ENCODE measurements at places on chromosomes 6 and 20. TPM values are rescaled to one million over a fixed set of nuclear protein-coding genes. Genes with fewer than 3 reads are reported as not detected.

- peak; percentile 59 for DNase-seq
These were observed 1.1 kb downstream of the CEBPB start for GRCh38 chr20:50191544-50192363.

DNA sequence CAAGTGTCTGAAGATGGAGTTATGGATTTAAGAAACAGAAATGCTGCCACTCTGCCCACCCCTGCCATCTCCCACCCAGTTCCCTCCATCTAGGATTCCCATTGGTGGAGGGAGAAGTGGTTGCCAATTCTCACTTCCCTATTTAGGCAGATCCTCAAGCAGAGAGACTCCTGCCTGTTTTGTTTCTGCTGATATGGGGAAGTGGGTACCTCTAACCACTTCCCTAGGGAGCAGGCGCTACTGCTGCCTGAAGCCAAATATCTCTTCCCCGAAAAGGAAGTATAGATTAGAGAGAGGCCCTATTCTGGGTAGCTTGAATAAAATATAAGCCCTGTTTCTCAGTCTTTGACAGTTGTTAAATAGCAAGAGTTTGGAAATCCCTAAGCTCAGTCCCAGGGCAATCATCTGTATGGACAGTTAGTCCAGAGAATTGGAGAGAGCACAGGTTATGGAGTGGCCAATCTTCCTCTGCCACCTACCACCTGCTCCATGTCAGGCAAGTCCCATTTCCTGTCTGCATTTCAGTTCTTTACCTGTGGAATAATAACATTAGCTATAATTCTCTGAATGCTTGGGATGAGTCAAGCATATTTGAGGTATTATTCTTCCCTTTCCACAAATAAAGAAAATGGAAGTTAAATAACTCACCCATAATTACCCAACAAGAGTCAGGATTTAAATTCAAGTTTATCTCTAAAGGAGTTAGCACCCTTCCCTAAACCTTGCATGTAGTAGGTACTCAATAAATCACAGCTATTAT, 2.6 kb upstream of the ADGB start:
- no peak for DNase-seq

- peak; percentile 66 for DNase-seq
These were observed 1.5 kb downstream of the VARS2 start for GRCh38 chr6:30915591-30915946.

The FOXC1 gene
- 2.1 TPM for polyA plus RNA-seq

The TPD52L1 gene
- polyA plus RNA-seq: 51.9 TPM

DNA sequence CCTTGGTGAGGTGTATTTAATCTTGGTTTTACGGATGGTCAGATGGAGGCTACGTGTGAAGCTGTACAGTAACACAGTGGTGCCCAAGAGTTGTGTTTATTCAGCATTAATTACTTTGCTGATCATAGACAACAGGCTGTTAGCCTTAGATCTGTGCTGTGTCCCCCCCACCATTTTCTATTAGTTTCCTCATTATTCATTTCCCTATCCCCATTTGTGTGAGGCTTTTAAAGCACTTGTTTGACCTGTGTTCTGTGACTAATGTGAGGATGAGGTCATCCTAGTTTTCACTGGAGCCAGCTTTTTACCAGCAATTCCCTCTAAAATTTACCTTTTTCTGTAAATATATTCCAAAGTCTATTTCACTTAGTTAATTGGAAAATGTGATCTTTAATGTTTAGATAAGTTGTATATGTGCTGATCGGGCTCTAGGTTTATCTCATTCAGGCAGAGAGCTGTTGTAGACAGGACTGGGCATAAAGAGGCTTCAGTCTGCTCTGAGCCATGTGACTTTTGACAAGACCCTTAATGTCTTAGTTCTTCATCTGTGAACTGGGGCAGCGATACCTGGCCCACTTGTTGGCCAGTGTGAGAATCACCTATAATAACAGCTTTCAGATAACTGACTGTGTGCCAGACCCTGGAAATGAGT, 8.4 kb downstream of the MAPRE1 start:
- no peak for DNase-seq

- DNase-seq: no peak
These were observed 359.1 kb downstream of the QKI start for GRCh38 chr6:163773646-163774045.

- DNase-seq: no peak
These were observed 975.1 kb downstream of the TFAP2A start for GRCh38 chr6:9439621-9440330.

The TAAR6 gene
- not detected for polyA plus RNA-seq

GRCh38 chr6:158411998-158412397, 99.7 kb downstream of the TULP4 start:
- no peak for DNase-seq

The CALHM5 gene
- polyA plus RNA-seq: 2.2 TPM

The GJA10 gene
- not detected for polyA plus RNA-seq

- DNase-seq: no peak
These were observed 379.5 kb upstream of the SULF2 start for GRCh38 chr20:48164566-48165400.

GRCh38 chr6:26332408-26332807, 32.6 kb upstream of the BTN3A2 start:
- DNase-seq: no peak

DNA sequence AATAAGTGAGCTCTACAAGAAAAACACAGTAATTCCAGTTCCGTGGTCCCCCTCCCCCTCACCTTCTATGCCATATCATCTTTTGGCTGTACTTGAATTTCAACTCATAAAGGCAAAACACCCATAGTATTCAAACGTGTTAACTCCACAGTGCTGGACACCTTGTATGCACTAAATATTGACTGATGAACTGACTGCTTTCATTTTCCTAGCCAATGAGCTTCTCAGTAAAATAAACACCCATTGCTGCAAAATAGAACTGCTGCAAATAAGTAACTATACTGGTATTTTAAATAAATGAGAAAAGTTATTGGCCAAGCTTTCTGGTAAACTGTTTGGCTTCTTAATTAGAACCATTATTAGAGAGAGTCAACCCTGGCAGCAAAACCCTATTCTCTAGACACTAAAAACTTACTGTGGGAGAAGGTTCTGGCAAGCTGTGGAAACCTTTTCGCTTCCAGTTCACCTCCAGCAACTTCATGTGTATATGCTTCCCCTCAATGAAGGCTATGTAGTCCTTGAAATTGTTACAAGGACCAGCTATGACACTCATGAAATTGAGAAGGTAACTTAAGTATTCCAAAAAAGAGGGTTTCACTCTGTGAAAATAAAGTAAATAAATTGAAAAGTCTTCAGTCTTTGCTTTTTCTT, 86.0 kb downstream of the MBOAT1 start:
- DNase-seq: no peak

- no peak for DNase-seq
These were observed 311.4 kb downstream of the HACE1 start for GRCh38 chr6:104548297-104548696.

DNA sequence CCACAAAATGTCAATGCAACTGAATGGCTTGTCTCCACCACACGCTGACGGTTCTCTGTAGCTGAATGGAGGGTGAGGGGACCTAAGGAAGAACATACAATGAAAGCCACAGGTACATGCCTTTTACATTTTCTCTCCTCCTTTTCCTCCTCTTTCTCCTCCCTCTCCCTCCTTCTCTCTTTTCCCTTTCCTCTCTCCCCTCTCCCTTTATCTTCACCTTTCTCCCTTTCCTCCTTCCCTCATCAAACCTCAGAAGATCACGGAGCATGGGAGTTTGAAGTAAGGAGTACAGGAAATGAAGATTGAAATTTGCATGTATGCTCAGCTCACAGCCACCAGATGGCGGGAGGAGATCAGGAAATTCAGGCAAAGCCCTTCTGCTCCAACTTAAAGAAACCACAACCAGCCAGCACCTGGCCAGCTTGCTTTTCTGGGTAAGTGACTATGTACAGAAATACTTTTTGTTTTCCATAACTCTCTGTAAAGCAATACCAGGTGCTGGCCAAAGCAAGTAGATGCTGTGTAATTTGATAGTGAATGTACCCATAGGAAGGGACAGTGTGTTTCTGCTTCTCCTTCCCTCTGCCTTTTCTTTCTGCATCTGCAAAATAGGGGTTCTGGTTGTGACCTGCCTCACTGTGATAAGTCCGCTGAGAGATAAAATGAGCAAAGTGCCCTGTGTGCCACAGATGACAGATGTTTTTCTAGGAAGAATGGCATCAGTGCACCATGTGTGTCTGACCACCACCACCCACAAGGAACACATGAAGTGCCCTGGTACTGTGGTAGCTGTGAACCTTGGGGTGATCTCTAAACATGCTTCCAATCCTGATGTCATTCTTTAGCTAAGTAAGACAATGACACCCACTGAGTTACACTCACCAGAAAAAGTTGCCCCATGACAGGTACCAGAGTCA, 18.6 kb upstream of the FOXO3 start:
- peak; percentile 84 for DNase-seq

GRCh38 chr6:134741200-134741536, 208.7 kb downstream of the ALDH8A1 start:
- no peak for DNase-seq

GRCh38 chr6:29519291-29520010, 31.7 kb upstream of the MAS1L start:
- no peak for DNase-seq

- DNase-seq: no peak
These were observed 833 bp downstream of the RAB5IF start for GRCh38 chr20:36606158-36607066.

GRCh38 chr6:25874822-25875562, 949 bp upstream of the SLC17A3 start:
- DNase-seq: no peak

DNA sequence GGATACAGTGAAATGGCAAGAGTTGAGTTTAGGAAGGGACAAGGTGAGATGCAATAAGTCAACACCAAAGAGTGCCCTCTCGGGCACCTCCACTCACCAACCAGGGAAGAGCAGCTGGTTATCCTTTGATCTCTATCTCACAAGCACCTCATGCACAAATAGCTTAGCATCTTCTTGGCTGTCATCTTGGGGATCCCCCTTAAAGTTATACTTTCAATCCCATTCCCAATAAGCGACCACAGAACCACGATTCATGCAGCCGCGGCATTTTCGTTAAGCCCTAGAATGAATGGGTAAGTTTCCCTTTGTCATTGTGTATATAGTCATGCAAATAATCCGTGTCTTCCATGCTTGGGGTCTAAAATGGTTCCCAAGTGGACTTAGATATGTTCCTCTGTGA, 73.5 kb downstream of the ADTRP start:
- no peak for DNase-seq

The OR12D3 gene
- not detected for polyA plus RNA-seq

DNA sequence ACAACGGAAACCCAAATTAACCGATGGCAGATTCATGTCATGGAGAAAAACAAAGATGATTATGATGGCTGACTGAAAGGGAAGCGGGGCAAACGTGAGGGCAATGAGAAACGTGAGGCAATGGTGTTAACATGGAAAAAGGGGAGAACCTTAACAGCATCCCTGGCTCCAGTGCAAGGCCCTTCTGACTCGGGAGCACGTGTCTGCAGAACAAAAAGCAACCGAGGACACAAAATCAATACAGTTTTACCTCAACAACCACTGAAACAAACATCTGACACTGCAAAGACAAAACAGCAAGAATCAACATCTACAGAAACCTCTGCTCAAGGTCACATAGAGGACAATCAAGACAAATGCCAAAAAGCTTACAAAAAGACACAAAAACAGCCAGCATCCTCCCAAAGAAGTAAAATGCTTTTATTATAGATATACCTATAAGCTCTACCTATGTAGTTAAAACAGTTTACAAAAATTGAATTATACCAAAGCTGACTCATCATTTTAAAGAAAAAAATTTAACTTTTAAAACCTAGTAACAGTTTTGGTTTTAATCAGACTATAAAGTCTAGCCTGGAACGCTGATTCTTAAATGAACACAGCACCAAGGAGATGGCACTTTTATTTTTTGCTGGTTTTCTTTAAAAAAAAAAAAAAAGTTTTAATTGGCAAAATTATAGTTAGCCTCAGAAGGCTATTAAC, 43.1 kb downstream of the SMLR1 start:
- no peak for DNase-seq

GRCh38 chr6:111499269-111499793, 16.3 kb upstream of the REV3L start:
- no peak for DNase-seq
